ENCODE measurements at places on chromosomes 12 and 14.

GRCh38 chr14:34920339-34920738 lies 45.2 kb upstream of the BAZ1A start:
- no peak for DNase-seq

DNA sequence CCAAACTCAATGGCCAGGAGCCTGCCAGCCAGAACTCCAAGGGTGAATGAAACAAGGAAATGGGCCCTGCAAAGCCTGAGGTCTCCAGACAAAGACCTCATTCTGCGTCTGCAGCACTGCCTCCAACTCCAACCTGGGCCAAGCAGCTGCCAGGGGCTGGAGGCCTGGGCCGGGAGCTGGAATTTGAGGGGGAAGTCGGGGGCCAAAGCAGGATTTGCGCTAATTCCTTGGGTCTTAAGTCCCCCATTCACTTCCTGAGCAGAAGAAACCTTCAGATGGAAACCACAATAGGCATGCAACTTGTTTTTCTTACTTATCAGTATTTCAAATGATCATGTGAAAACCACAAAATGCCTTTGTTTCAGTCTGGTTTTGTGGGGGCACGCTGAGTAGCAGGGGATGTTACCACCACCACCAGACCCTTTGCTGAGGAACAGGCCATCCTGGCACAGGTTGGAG lies 23.0 kb upstream of the TC2N start:
- DNase-seq = no peak

DNA sequence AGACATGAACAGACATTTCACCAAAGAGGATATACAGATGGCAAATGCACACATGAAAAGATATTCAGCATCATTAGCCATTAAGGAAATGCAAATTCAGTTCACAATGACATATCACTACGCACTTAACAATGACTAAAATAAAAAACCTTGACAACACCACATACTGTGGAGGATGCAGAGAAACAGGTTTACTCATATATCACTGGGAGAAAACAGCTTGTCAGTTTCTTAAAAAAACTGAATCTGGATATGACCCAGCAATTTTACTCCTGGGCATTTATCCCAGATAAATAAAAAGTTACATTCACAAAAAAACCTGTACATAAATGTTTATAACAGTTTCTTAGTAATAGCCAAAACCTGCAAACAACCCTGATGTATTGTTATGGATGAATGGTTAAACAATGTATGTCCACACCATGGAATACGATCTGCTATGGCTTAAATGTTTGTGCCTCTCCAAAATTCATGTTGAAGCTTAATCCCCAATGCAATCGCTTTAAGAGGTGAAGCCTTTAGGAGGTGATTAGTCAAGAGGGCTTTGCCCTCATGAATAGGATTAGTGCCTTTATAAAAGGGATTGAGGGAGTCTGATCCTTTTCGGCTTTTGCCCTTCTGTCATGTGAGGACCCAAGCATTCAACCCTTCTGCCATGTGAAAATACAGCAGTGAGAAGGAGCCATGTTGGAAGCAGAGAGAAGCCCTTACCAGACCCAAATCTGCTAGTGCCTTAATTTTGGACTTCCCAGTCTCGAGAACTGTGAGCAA lies 36.0 kb upstream of the PPP4R3A start:
- DNase-seq = no peak

GRCh38 chr14:65588426-65589140 lies 176.1 kb downstream of the FUT8 start:
- no peak for DNase-seq

- DNase-seq = no peak
These were observed 201.7 kb upstream of the DCN start for GRCh38 chr12:91384366-91384765.

- DNase-seq = no peak
These were observed 20.0 kb downstream of the RHOJ start for GRCh38 chr14:63224196-63224595.

Data from activated CD4-positive, alpha-beta T cell treated with anti-CD3 and anti-CD28 coated beads, Interleukin-2, Interleukin-6, amounts not matched to agents 100 ng/mL and 50 ng/mL, durations not matched to agents 16 hours and 8 hours (primary cell).